ENCODE measurements at places on chromosomes 7 and 10. TPM values are rescaled to one million over a fixed set of nuclear protein-coding genes. Genes with fewer than 3 reads are reported as not detected.

GRCh38 chr10:76020630-76021029 is 589.2 kb downstream of the LRMDA start:
- DNase-seq, result no peak

DNA sequence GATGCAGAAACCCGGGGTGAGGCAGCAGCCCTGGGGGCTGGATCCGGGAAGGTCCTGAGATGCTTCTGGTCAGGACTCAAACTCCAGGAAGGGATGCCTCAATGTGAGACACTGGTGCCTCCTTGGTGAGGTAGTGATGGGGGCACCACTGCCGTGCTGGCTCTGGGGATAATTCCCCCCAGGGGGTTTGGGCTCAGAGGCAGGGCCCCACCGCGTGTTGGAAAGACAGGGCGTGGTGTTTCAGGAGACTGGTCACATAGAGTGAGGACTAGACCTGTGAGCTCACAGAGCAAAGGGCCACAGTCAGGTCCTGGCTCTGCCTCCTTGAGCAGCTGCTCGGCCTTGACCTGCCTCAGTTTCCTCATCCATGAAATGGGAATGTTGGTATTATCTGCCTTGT is 361.9 kb downstream of the GLRX3 start:
- no peak for DNase-seq

DNA sequence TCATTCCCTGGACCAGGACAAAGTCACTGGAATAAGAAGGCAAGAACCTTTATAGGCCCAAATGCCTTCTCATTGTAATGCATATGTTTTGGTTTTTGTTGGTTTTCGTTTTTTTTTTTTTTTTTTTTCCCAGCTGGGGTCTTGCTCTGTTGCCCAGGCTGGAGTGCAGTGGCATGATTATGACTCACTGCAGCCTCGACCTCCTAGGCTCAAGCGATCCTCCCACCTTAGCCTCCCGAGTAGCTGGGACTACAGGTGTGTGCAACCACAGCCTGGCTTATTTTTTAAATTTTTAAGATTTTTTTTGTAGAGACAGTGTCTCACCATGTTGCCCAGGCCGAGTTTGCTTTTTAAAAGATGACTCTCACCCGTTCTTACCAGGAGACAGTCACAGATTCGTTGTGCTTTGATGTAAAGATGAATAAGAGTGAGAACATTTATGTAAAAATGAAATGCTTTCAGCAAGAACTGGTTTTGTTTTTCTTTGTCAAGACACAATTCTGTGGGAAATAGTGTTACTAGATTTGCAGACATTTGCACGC is 7.6 kb downstream of the IQCE start:
- no peak for DNase-seq

Gene NACAD
- 4.8 TPM for total RNA-seq

- DNase-seq, result no peak
Observed at GRCh38 chr7:155665957-155666287, 21.5 kb downstream of the RBM33 start.

Gene PAX4
- total RNA-seq, result not detected

All from right cardiac atrium (tissue), 5 donors.